Large intestine (tissue), 12 donors: ENCODE measurements at places on chromosomes 13 and 19. TPM values are rescaled to one million over a fixed set of nuclear protein-coding genes. Genes with fewer than 3 reads are reported as not detected.

Gene FFAR3
- polyA plus RNA-seq, result 0.79 TPM

Gene KASH5
- polyA plus RNA-seq, result not detected

Gene NAPSA
- polyA plus RNA-seq, result 2.8 TPM

Gene KANK3
- 6.3 TPM for polyA plus RNA-seq

GRCh38 chr19:14580623-14581237 lies 2.2 kb upstream of the CLEC17A start:
- H3K36me3 ChIP-seq, result no peaks in the 10 kb centered on the region
- H3K4me3 ChIP-seq, result no peak overlapping the region
- no peaks in the 10 kb centered on the region for H3K4me1 ChIP-seq

GRCh38 chr13:41019578-41020347 lies 647 bp upstream of the ELF1 start:
- peak overlapping the region; percentile 99 for H3K27ac ChIP-seq
- H3K36me3 ChIP-seq, result no peaks in the 10 kb centered on the region
- H3K4me3 ChIP-seq, result peak overlapping the region; percentile 56
- H3K4me1 ChIP-seq, result peaks cover 23% of the 10 kb centered on the region
- H3K27me3 ChIP-seq, result no peaks in the 10 kb centered on the region
- peak; percentile 78 for DNase-seq

GRCh38 chr13:37138169-37138568 lies 32.7 kb upstream of the CSNK1A1L start:
- H3K36me3 ChIP-seq, result no peaks in the 10 kb centered on the region
- H3K4me1 ChIP-seq, result peaks cover 14% of the 10 kb centered on the region
- no peak overlapping the region for H3K27ac ChIP-seq
- H3K27me3 ChIP-seq, result no peaks in the 10 kb centered on the region
- no peak for DNase-seq

DNA sequence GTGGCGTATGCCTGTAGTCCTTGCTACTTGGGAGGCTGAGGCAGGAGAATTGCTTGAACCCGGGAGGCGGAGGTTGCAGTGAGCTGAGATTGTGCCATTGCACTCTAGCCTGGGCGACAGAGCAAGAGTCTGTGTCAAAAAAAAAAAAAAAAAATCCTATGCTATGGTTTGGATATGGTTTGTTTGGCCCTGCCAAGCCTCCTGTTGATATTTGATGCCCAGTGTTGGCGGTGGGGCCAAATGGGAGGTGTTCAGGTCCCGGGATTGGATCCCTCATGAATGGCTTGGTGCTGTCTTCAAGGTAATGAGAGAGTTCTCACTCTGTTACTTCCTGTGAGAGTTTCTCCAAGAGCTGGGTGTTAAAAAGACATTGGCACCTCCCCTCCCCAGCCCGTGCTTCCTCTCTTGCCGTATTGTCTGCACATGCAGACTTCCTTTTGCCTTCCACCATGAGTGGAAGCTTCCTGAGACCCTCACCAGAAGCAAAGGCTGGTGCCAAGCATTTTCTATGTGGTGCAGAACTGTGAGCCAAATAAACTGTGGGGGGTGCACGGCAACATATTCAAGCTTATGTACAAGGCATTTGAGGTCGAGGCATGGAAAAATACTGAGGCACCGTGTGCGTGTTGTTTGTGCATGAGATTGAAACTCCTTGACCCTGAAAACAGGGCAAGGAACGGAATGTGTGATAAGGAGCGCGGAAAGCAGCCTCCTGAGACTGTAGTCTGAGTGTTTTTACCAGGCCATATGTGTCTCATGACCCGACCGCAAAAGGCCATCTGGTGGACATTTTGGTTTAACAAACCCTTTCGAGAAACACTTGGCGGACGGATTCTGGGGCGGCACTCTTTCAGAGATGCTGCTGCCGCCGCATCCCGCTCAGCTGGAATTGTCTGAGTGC lies 7.3 kb downstream of the SIGLEC9 start:
- H3K4me3 ChIP-seq, result no peak overlapping the region
- no peaks in the 10 kb centered on the region for H3K36me3 ChIP-seq
- no peak overlapping the region for H3K27ac ChIP-seq

DNA sequence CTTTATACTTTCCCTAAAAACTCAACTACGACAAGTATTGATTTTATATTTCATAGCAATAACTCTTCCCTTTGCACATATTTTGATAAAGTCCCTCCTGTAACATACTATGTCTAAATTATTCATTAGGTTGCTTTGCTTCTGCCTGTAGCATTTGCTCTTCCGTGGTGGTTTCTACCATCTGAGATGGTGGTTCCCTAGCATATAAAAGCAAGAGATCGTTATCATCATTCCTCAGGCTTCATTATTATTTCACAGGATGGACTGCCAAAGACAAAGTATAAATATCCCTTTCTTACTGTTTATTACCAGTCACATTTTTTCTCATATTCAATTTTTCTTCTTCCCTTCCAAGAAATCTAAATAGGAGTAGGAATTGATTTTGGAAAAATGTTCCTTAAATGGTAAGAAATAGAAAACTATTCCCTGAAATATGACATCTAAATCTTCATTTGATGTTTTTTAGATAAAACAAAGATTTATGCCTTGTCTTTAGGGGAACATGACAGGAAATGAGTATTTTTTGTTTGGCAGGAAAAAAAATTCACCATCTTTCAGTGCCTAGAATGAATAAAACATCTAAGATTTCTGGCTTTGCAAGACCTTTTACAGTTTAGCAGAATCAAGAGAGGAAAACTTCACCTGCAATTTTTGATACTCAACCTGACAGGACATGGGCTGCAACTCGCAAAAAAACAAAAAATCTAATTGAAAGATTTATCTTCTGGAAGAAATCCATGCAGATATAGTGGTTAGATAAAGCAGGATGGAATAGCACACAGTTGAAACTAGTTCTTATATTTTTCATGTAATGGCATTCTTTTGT lies 340.0 kb downstream of the SPRY2 start:
- no peak overlapping the region for H3K4me3 ChIP-seq
- H3K36me3 ChIP-seq, result no peaks in the 10 kb centered on the region
- no peak for DNase-seq

DNA sequence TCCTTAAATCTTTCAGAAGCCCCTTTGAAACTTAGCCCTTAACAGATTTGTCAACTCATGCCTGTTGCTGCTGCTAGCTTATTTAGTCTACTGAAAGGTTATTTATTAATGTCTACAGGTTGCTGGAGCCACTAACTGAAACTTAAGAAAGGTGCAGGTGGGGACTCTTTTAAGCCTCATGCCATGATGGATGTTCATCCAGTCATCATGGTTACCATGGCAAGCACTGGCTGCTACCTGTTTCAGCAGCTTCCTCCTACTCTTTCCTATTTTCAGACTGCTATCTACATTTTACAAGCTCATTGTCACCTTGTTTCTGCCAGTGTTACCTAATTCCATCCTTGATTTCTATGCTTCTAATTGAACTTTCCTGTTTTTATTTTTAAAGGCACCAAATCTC lies 27.1 kb downstream of the DGKH start:
- H3K4me1 ChIP-seq, result no peaks in the 10 kb centered on the region
- peaks cover 3% of the 10 kb centered on the region for H3K36me3 ChIP-seq
- peak; percentile 5 for DNase-seq
- H3K4me3 ChIP-seq, result no peak overlapping the region
- no peak overlapping the region for H3K27ac ChIP-seq

DNA sequence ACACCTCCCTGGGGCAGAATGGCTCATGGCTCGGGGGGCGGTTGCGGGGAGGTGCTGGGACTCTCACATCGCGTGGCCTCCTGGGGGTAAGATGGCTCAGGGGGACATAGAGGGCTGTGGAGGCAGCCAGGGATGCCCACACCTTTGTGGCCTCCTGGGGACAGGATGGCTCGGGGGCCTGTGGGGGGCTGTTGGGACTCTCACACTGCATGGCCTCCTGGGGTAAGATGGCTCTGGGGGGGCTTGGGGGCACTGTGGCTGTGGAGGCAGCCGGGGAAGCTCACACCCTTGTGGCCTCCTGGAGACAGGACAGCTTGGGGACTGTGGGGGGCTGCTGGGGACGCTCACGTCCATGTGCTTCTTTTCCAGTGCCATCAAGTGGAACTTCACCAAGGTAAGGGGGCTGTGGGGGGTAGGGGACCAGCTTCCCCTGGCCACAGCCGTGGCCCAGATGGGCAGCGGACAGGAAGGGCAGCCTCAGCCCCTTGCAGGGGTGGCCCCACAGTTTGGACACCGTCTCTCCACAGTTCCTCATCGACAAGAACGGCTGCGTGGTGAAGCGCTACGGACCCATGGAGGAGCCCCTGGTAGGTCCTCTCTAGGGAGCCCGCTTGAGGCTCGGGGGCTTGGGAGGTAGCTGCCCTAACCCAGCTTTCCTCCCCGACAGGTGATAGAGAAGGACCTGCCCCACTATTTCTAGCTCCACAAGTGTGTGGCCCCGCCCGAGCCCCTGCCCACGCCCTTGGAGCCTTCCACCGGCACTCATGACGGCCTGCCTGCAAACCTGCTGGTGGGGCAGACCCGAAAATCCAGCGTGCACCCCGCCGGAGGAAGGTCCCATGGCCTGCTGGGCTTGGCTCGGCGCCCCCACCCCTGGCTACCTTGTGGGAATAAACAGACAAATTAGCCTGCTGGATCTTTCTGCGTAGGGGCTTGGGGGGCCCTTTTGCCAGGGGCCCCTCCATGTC lies 2.4 kb downstream of the GPX4 start:
- no peak for DNase-seq
- H3K27ac ChIP-seq, result no peak overlapping the region
- H3K36me3 ChIP-seq, result peaks cover 44% of the 10 kb centered on the region
- H3K27me3 ChIP-seq, result no peaks in the 10 kb centered on the region

GRCh38 chr13:111961236-111961635 lies 105.7 kb upstream of the SOX1 start:
- H3K27ac ChIP-seq, result no peak overlapping the region
- no peaks in the 10 kb centered on the region for H3K36me3 ChIP-seq
- no peaks in the 10 kb centered on the region for H3K4me1 ChIP-seq

DNA sequence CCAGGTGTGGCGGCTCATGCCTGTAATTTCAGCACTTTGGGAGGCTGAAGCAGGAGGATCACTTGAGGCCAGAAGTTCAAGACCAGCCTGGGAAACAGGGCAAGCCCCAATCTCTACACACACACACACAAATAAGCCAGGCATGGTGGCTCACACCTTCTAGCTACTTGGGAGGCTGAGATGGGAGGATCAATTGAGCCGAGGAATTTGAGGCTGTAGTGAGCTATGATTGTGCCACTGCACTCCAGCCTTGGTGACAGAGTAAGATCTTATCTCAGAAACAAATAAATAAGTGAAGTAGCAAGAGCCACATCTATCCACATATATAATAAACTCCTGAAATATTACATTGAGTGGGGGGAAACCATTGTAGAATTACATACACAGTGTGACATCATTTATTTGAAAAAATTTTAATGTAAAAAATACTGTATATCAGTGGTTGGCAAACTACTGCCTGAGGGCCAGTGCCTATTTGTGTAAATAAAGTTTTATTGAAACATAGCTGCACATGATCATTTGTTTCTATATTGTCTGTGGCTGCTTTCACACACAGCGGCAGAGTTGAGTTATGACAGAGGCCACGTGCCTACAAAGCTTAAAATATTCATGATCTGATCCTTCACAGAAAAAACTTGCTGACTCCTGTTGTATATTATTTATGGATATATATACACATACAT lies 54.7 kb upstream of the ARHGEF7 start:
- no peaks in the 10 kb centered on the region for H3K36me3 ChIP-seq
- no peak overlapping the region for H3K27ac ChIP-seq
- no peaks in the 10 kb centered on the region for H3K27me3 ChIP-seq

DNA sequence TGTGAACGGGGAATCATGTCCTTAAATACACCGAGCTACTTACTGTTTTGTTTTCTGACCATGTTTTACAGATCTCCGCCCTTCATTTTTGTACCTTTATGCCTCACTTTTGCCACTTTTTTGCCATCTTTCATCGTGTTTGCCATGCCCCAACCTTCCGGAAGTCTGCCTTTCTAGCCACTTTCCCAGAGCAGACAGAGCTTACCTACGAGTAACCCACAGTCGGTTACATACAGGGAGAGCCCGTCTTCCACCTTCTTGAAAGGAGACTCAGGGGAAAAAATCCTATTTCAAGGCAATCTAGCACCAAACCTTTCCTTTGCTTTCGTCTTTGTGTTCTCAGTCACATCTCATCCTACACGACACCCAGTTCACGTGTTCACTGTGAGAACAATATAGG lies 26.1 kb downstream of the RFPL4AL1 start:
- H3K27ac ChIP-seq, result no peak overlapping the region
- no peak for DNase-seq
- no peak overlapping the region for H3K4me3 ChIP-seq
- no peaks in the 10 kb centered on the region for H3K27me3 ChIP-seq
- no peaks in the 10 kb centered on the region for H3K4me1 ChIP-seq

DNA sequence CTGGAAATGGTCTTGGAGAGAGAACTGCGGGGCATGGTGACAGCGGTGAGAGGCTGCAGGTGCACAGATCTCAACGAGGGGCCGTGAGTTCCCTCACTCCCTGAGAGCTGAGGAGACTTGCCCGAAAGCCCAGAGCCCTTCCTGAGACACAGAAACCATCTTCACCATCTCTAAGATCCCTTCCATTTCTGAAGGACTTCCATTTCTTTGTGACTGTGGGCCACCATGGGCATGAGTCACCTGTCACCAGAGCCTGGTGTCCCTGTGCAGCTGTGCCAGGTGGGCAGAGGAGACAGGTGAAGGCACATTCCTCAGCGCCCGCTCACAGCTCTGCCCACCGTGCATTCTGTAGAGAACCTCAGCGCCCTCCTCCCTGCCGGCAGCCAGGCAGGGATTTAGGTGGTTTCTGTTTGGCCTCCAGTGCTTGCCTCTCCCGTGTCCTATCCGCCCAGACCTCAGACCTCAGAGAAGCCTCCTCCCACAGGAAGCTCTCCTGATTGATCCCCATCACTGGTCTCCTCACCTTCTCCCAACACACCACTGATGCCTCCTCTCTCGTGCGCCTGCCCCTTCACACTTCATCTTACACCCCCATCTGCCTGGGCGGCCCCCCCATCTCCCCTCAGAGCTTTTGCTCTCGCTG lies 24.2 kb downstream of the SH3GL1 start:
- no peak for DNase-seq
- no peaks in the 10 kb centered on the region for H3K27me3 ChIP-seq
- H3K4me3 ChIP-seq, result no peak overlapping the region
